ENCODE measurements at places on chromosomes 5 and 9.

- no peak for DNase-seq
Measured at GRCh38 chr9:110908894-110909293, 129.4 kb downstream of the LPAR1 start.

GRCh38 chr5:64166201-64166959 is 737 bp downstream of the RNF180 start:
- DNase-seq, result no peak

GRCh38 chr9:123537809-123538208 is 181.8 kb downstream of the CRB2 start:
- no peak for DNase-seq

DNA sequence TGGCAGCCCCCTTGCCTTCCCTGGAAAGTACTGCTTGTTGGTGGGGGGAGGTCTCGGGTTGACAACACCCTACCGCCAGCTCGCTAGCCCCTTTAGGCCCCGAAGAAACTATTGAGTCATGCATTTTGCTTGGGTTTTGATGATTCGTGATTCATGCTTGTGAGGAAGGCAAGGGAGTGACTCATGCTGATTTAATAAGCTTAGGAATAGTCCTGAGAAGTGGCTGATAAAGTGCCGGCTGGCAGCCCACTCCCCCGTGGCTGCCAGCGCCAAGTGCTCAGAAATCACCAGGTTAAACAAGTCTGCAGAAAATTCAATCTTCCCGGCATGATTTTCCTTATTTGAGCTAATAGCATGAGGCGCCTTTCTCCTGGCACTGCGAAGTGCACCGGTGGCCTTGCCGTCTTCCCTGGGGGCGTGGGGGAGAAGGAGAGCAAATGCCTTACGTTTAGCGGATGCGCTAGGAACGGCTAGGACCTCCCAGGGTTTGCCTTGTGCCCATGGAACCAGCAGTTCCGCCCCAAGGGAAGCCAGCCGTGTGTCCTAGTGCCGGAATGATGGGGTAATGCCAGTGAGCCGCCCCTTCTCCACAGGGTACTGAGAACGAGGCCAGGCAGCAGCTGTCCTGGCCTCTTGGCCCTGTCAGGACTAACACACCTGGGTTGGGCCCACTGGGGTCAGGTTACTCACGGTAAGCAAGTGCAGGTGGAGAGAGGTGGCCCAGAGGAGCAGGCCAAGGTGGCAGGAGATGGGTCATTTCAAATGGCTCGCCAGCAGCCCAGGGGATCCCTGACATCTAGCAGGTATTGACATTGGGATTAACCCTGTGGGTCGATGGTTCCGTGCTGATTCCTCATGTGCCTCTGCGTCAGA is 151.9 kb downstream of the MACROH2A1 start:
- DNase-seq, result no peak

DNA sequence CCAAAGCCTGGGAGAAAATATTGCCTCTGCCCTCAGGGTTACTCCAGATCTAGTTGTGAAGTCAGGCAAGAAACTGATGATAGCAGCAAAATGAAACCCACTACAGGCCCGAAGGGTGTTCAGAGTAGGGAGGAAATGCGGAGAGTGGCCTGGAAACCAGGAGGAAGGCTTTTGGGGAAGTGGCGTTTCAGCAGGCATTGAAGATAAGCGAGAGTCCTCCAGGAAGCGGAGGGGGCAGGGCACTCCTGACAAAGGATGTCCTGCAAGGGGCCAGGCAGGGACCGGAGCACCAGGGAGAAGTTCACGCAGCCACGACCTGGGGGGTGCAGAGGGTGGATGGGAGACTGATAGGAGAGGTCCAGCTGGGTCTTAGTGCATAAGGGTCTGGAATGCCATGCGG is 7.8 kb upstream of the FOXI1 start:
- no peak for DNase-seq

DNA sequence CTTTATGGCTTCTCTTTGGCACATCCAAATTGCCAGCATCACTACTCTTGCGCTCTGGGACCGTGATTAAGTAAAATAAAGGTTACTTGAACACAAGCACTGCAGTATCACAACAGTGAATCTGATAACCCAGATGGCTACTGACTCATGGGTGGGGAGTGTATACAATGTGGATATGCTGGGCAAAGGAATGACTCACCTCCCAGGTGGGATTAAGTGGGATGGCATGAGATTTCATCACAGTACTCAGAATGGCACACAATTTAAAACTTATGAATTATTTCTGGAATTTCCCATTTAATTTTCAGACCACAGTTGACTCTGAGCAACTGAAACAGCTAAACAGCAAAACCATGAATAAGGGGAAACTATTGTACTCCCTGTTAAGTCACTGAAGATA is 4.3 kb downstream of the GFM2 start:
- no peak for DNase-seq

- DNase-seq, result no peak
Measured at GRCh38 chr9:131464354-131465000, 38.2 kb upstream of the POMT1 start.

All from effector CD8-positive, alpha-beta T cell (primary cell).